Adrenal gland (tissue), 19 donors: ENCODE measurements at places on chromosomes 11 and 22. TPM values are rescaled to one million over a fixed set of nuclear protein-coding genes. Genes with fewer than 3 reads are reported as not detected.

The CCDC87 gene
- 0.50 TPM for total RNA-seq

The CASP1 gene
- total RNA-seq = 6.1 TPM

The VWA5A gene
- total RNA-seq = 62.3 TPM

The ABCC8 gene
- 12.8 TPM for total RNA-seq

The DGCR6L gene
- total RNA-seq = 70.8 TPM

The ST14 gene
- total RNA-seq = 19.4 TPM

The OR52N4 gene
- total RNA-seq = not detected

The ZNF215 gene
- 1.9 TPM for total RNA-seq

The PNPLA5 gene
- not detected for total RNA-seq

The TSGA10IP gene
- not detected for total RNA-seq

The RIC3 gene
- 19.9 TPM for total RNA-seq

The OR5D18 gene
- not detected for total RNA-seq

The SERHL2 gene
- 11.6 TPM for total RNA-seq

The TPST2 gene
- 29.5 TPM for total RNA-seq

The MYH9 gene
- 427 TPM for total RNA-seq

- no peaks in the 10 kb centered on the region for H3K36me3 ChIP-seq
- DNase-seq = no peak
- no peaks in the 10 kb centered on the region for H3K4me1 ChIP-seq
- H3K27ac ChIP-seq = no peak overlapping the region
- H3K27me3 ChIP-seq = no peaks in the 10 kb centered on the region
Measured at GRCh38 chr22:47043835-47044721, 281.6 kb downstream of the TBC1D22A start.

GRCh38 chr11:29024386-29024785 is 916.2 kb downstream of the METTL15 start:
- no peaks in the 10 kb centered on the region for H3K4me1 ChIP-seq
- H3K27me3 ChIP-seq = no peaks in the 10 kb centered on the region
- H3K4me3 ChIP-seq = no peak overlapping the region
- H3K27ac ChIP-seq = no peak overlapping the region

GRCh38 chr11:103942646-103943045 is 93.8 kb upstream of the DDI1 start:
- H3K36me3 ChIP-seq = no peaks in the 10 kb centered on the region
- no peak for DNase-seq
- H3K27ac ChIP-seq = no peak overlapping the region
- H3K4me1 ChIP-seq = peaks cover 31% of the 10 kb centered on the region
- H3K4me3 ChIP-seq = no peak overlapping the region
- no peaks in the 10 kb centered on the region for H3K27me3 ChIP-seq

GRCh38 chr22:46226577-46226976 is 23.5 kb downstream of the CDPF1 start:
- H3K4me1 ChIP-seq = peaks cover 13% of the 10 kb centered on the region
- H3K27ac ChIP-seq = no peak overlapping the region
- no peak for DNase-seq
- no peaks in the 10 kb centered on the region for H3K36me3 ChIP-seq
- no peak overlapping the region for H3K4me3 ChIP-seq

- no peak for DNase-seq
- no peak overlapping the region for H3K4me3 ChIP-seq
- no peak overlapping the region for H3K27ac ChIP-seq
- H3K36me3 ChIP-seq = no peaks in the 10 kb centered on the region
Measured at GRCh38 chr11:47259232-47259977, 1.6 kb downstream of the NR1H3 start.

- DNase-seq = no peak
- H3K27ac ChIP-seq = peak overlapping the region; percentile 73
- H3K27me3 ChIP-seq = no peaks in the 10 kb centered on the region
- no peaks in the 10 kb centered on the region for H3K36me3 ChIP-seq
- H3K4me1 ChIP-seq = peaks cover 26% of the 10 kb centered on the region
Measured at GRCh38 chr11:86160541-86161149, 83.9 kb upstream of the EED start.

DNA sequence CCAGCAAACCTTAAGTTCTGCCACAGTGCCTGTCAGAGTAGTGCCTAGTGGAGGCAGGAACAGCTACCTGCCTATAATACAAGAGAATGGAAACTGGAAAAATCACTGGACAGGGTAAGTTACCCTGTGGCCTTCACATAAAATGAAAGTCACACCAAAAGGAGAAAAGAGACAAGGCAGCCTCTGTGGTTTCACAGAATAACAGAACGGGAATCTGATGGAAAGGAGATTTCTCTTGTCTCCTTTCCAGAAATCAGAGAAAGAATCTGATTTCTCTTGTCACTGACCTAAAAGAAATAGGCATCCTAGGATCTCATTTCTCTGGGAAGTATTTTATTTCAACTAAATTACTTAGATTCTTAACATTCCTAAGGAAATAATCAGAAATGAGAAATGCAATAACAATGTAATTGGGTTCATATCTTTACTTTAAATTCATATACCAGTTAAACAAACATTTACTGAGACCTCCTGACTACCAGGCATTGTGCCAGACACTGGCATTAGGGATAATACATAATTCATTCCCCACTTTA is 41.6 kb downstream of the PRCP start:
- peak overlapping the region; percentile 60 for H3K27ac ChIP-seq
- peaks cover 7% of the 10 kb centered on the region for H3K4me1 ChIP-seq
- no peaks in the 10 kb centered on the region for H3K36me3 ChIP-seq
- DNase-seq = no peak
- no peaks in the 10 kb centered on the region for H3K27me3 ChIP-seq
- H3K4me3 ChIP-seq = no peak overlapping the region

DNA sequence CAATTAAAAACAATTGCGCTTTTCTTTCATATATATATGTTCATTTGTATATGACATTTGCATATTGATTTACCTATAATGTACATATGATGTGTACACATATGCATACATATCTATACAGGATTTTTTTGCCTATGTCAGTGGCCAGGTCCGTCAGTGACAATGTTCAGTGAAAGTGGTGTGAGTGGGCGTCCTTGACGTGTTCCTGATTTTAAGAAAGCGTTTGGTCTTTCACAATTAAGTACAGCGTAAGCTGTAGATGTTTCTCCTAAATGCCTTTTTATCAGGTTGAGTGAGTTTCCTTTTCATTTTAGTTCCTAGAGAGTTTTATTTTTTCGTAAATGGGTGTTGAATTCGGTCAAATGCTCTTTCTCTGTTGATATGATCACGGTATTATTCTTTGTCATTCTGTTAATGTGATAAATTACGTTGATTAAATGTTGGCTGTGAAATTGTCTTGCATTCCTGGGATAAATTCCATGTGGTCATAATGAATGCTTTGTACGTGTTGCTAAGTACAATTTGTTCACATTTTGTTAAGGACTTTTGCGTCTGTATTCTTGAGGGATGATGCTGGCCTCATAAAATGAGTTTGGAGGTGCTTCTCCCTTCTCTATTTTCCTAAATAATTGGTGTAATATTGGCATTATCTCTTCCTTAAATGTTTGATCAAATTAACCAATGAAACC is 10.6 kb upstream of the GNB1L start:
- H3K27ac ChIP-seq = no peak overlapping the region
- no peaks in the 10 kb centered on the region for H3K36me3 ChIP-seq
- H3K27me3 ChIP-seq = no peaks in the 10 kb centered on the region
- H3K4me1 ChIP-seq = no peaks in the 10 kb centered on the region

- no peaks in the 10 kb centered on the region for H3K36me3 ChIP-seq
- H3K4me3 ChIP-seq = no peak overlapping the region
- no peaks in the 10 kb centered on the region for H3K4me1 ChIP-seq
Measured at GRCh38 chr22:39991159-39991860, 3.4 kb upstream of the FAM83F start.

- H3K36me3 ChIP-seq = no peaks in the 10 kb centered on the region
- H3K4me3 ChIP-seq = no peak overlapping the region
- no peaks in the 10 kb centered on the region for H3K4me1 ChIP-seq
- DNase-seq = no peak
- no peaks in the 10 kb centered on the region for H3K27me3 ChIP-seq
Measured at GRCh38 chr22:32794449-32795213, 6.9 kb upstream of the TIMP3 start.

- no peak for DNase-seq
- no peaks in the 10 kb centered on the region for H3K36me3 ChIP-seq
- H3K27me3 ChIP-seq = no peaks in the 10 kb centered on the region
- no peak overlapping the region for H3K4me3 ChIP-seq
- peaks cover 4% of the 10 kb centered on the region for H3K4me1 ChIP-seq
Measured at GRCh38 chr22:46794067-46794466, 31.6 kb downstream of the TBC1D22A start.

DNA sequence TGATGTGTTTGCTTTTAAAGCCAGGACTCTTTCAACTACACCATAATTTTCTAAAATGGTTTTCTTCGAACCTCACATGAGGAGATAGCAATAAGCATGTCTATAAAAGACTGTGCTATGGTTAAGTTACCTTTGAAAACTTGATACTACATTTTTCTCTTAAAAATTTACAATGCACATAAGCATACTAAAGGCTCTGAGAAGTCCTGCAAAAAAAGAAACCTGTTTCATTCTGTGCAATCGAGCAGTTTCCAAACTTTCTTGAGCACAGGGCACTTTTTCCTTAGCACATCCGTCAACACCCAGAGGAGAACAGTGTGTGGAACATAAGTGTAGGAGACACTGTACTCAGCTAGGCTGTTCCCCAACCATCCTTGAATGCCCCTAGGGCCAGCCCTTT is 144.1 kb upstream of the ARHGAP20 start:
- H3K36me3 ChIP-seq = no peaks in the 10 kb centered on the region
- no peaks in the 10 kb centered on the region for H3K27me3 ChIP-seq
- no peak overlapping the region for H3K4me3 ChIP-seq

- no peaks in the 10 kb centered on the region for H3K27me3 ChIP-seq
- no peak overlapping the region for H3K27ac ChIP-seq
- peaks cover 30% of the 10 kb centered on the region for H3K4me1 ChIP-seq
- no peak for DNase-seq
- no peak overlapping the region for H3K4me3 ChIP-seq
- no peaks in the 10 kb centered on the region for H3K36me3 ChIP-seq
Measured at GRCh38 chr11:63866211-63866610, 27.3 kb downstream of the MARK2 start.

- H3K36me3 ChIP-seq = no peaks in the 10 kb centered on the region
- no peak overlapping the region for H3K27ac ChIP-seq
- H3K4me3 ChIP-seq = no peak overlapping the region
- no peaks in the 10 kb centered on the region for H3K27me3 ChIP-seq
Measured at GRCh38 chr11:47496808-47497207, 47.9 kb upstream of the RAPSN start.

DNA sequence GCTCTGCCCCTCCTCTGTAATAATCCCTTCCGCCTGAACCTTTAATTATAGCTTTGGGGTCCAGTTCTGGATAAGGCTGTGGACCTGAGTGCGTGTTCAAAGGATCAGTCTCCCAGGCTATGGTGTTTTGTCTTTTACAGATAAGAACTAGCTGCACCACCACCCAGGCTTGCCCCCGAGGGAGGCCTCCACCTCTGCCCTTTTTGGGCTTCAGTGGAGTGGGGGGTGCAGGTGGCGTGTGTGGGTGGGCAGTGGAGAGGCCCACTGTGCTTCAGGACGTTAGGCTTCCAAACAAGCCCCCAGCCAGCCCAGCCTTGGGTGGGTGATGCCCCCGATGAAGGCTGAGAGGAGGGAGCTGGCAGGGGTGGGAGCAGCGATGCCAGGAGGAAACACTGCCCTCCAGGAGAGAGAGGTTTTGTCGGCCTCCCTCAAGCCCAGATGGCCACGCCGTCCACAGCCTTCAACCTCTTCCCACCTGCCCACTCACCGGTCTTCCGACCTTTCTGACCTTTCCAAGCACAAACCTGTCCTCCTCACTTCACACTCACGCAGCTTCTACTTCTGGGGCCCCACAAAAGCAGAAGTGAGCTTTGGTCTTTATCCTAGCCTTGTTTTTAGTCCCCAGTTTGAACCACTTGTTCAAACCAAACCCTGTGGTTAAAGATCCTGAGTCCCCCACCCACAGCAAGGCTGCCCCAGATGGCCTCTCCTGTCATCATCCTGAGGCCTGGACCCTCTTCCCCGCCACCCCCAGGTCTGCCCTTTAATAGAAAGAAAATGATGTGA is 20.4 kb downstream of the PSMD13 start:
- H3K4me3 ChIP-seq = no peak overlapping the region
- no peaks in the 10 kb centered on the region for H3K27me3 ChIP-seq
- H3K36me3 ChIP-seq = peaks cover 14% of the 10 kb centered on the region

GRCh38 chr11:7869467-7869866 is 61.6 kb downstream of the OR10A6 start:
- H3K4me1 ChIP-seq = no peaks in the 10 kb centered on the region
- H3K36me3 ChIP-seq = no peaks in the 10 kb centered on the region
- H3K27me3 ChIP-seq = no peaks in the 10 kb centered on the region

DNA sequence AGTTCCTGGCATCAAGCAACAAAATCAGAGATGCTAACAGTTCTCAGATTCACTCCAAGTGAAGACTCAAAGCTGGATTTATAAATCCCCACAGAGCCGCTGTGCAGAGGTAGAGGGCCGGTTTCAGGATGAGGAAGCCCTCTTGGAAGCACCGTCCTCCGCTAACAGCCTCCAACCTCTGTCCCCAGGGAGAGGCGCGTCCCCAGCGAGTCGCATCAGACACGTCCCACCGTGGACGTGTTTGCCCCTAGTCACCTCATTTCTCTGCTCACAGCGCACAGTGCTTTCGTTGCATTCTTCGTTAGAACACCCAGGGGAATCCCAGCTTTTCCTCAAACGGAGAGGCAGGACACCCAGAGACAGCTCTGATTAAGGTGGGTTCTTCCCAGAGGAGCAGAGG is 642.9 kb downstream of the BRD1 start:
- no peaks in the 10 kb centered on the region for H3K36me3 ChIP-seq
- no peaks in the 10 kb centered on the region for H3K4me1 ChIP-seq
- no peak overlapping the region for H3K27ac ChIP-seq
- H3K4me3 ChIP-seq = no peak overlapping the region
- H3K27me3 ChIP-seq = no peaks in the 10 kb centered on the region

- H3K4me1 ChIP-seq = no peaks in the 10 kb centered on the region
- no peak for DNase-seq
- no peak overlapping the region for H3K4me3 ChIP-seq
- H3K27me3 ChIP-seq = no peaks in the 10 kb centered on the region
- no peak overlapping the region for H3K27ac ChIP-seq
Measured at GRCh38 chr11:133905677-133906156, 51.1 kb downstream of the IGSF9B start.

DNA sequence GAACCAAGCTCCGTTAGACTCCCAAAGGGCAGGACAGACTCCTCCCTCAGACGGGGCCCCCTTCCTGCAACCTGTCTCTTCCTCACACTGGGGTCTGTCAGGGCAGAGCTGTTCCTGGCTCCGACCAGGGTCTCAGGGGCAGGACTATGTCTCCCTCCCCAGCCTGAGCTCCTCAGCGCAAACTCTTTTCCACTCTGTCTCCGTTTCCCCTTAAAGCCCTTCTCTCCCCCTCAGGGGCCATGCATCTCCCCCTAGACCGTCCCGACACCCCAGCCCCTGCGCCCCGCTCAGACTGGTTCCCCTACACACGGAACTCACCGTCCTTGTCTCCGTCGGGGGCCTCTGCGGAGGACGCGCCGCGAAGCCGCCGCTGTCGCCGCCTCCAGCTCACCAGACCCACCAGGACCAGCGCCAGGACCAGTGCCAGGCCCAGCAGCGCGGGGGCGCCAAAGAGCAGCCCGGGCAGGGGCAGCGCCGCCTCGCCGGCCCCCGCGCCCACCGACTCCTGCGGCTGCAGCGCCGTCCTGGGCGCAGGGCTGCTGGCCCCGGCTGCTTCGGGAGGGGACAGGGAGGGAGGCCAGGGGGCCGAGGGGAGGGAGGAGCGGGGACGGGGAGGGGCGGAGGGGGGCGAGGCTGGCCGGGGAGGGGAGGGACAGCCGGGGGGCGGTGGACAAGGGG is 684 bp downstream of the TNFRSF13C start:
- no peak overlapping the region for H3K4me3 ChIP-seq
- DNase-seq = peak; percentile 85
- H3K4me1 ChIP-seq = peaks cover 4% of the 10 kb centered on the region

- peak; percentile 43 for DNase-seq
- H3K27me3 ChIP-seq = no peaks in the 10 kb centered on the region
- no peaks in the 10 kb centered on the region for H3K4me1 ChIP-seq
- H3K36me3 ChIP-seq = peaks cover 46% of the 10 kb centered on the region
- H3K4me3 ChIP-seq = no peak overlapping the region
Measured at GRCh38 chr22:30004101-30004500, 76.2 kb upstream of the HORMAD2 start.
